Activated T-helper 1 cell treated with anti-CD3 and anti-CD28 coated beads, Interleukin-2, amount 50 U/mL, for 16 hours (primary cell): ENCODE measurements at places on chromosomes 5 and 9.

- no peak for DNase-seq
Observed at GRCh38 chr5:93998951-93999455, 257.6 kb upstream of the POU5F2 start.

DNA sequence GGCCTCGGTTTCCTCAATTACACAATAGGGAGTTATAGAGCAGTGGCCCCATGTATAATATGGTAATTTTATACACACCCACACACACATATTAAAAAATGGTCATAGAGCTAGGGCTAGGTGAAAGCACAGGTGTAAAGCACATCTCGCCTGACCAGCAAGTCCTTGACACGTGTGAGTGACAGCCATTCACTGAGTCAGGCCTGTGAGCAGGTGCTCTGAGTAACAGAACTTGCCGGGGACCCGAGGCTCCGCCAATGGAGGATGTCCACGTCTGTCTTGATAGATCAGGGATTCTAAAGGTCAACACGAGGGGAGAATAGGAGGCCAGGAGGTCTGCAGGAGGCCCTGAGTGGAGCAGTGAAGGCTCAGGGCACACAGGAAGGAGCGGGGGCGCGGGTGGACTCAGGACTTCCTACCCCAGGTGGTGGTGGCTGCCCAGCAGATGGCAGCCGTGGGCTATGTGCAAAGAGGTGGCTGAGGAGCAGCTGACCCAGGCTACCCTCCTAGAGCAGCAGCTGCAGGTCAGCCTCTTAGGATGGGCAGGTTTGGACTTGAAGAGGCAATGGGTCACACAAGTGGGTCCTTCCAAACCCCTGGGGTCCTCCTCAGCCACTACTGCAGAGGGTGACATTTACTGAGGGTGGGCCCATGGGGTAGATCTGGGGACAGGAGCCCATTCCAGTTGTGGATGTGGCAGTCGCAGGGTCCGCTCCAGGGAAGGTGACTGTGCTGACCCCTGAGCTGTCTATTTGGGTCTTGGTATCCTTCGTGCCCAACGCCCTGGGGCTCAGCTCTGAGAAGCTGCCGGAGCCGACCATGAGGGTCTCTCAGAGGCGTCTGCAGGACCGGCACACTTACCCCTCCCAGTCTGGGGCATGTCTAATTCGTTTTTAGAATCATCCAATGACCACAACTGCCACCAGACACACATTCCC lies 45.9 kb downstream of the PRRT1B start:
- DNase-seq: peak; percentile 48

DNA sequence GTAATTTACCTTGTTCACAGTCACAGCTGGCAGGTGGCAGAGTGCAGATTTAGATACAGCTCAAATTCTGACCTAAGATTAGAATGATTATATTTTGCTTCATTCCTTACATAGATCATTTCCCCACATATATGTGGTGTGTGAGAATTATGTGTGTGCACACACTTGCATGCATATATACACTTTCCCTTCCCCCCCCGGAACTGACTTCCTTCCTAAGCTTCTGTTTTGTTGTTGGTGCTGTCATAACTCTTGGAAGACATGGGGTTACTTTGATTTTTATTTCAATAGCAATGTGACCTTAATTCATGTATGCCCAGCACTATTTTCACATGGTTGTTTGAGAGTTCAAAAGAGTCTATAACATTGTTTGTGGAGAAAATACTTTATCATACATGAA lies 112.8 kb downstream of the CMYA5 start:
- no peak for DNase-seq

DNA sequence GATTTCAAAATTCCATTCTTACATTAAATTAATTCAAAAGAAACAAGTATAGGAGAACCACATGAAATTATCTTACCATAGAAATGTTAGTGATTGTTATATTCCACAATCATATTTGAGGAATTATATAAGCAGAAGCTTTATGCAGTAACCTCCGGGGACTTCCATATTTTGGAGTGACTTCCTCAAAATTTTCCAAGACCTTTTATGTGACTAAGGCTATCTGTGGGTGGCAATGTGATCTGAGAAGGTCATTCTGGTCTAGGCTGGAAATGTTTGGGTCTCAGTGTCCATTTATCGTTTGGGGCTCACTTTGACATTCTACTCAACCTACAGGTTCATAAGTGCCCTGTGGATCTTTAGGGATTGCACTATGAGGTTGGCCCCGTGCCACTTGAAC lies 776.6 kb downstream of the CDH12 start:
- DNase-seq: no peak

- no peak for DNase-seq
Observed at GRCh38 chr5:98813755-98814154, 40.3 kb downstream of the RGMB start.

- no peak for DNase-seq
Observed at GRCh38 chr5:123868881-123869280, 356.9 kb downstream of the CSNK1G3 start.

- no peak for DNase-seq
Observed at GRCh38 chr9:61665829-61666228, 476.0 kb downstream of the SPATA31A7 start.

DNA sequence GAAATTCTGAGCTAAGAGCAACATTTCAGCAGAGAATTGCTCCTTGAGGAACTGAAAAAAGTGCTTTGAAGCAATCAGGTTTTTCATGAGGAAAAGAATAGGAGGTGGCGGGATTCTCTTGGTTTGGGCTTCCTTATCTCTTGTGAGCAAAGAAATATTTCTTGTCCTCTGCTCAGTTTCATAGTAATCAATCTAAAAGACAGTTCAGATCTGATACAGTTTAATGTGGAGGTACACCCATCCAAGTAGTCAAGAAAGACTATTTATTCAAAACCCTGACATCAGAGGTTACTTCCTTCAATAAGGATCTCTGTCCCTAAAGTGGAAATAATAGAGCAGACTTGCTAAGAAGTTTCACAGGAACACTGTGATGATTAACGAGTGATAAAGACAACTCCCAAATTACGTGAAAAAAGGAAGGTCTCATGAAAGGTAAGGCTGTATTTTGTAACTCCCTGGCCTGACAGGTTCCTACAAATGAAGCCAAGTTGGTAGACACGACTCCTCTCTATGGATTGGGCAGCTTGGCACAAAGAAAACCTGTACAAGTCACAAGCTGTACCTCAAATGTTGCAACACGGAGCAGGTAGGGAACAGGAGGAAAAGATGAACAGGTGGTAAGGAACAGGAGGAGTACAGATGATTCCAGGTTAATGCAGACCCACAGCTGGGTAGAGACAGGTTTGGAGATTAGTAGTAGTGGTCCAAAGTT lies 94.1 kb downstream of the SUSD1 start:
- DNase-seq: no peak

DNA sequence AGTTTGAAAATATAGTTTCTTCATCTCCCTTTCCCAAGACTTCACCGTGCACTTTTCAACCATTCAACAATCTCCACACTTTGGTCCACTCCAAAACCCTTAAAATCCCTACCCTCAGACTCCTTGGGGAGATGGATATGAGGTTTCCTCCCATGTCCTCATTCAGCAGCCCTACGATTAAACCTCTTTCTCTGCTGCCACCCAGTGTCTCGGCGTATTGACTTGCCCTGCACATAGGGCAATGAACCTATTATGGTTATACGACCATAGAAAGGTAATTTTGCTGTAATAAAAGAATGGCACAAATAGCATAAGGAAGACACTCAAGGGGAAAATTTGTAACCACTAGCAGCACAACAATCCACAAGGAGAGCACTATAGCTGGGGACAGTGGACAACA lies 803.5 kb downstream of the TLE1 start:
- DNase-seq: no peak

DNA sequence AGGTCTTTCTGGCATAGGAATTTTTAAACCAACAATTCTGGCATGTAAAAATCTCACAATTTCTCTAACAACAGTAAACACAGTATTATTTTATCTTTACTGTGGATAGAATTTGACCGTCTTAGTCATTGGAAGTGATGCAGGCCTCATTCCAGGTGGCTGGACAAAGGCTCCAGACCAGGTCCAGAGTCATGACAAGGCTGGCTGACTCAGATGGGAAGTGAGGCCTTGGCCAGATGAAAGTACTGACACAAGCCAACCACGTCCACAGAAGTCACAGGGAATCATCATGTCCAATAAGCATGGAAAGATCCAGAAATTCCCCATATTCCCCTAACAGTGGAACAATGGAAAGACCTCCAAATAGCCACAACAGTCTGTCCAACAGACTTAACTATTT lies 12.4 kb downstream of the SPOCK1 start:
- DNase-seq: no peak

GRCh38 chr5:137890845-137891244 lies 1.6 kb downstream of the PKD2L2 start:
- DNase-seq: no peak

DNA sequence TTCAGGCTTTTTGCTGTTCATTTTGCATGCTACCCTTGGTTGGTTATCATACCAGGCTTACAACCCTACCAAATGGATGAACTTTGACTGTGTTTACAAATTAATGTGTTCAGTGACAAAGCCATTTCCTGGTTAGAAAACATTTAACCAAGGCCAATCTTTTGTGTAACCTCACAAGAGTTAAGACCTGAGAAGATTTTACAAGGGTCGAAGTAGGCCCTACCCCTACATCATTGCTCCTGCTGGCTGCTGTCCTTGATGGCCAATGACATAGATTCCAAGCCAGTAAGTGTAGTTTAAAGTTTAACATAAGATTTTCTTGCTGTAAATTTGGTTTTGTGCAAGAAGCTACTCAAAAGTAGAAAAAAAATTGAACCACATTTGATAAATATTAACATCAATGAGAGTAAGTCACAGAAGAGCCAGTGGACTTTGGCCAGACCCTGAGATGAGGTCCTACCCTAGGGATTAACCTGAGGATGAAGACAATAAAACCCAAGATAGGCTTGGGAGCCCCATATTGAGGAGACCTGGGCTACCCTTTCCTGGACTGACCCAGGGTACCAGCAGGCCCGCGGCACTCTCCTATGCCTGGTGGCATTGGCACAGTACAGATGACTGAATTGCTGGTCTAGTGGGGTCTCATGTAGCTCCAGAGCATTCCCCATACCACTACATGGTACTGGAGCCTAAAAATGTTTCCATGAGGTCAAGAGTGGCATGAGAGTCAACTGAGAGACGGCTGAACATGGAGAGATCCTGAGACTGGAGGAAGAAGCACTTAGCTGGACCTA lies 8.3 kb downstream of the C1QTNF3 start:
- no peak for DNase-seq

DNA sequence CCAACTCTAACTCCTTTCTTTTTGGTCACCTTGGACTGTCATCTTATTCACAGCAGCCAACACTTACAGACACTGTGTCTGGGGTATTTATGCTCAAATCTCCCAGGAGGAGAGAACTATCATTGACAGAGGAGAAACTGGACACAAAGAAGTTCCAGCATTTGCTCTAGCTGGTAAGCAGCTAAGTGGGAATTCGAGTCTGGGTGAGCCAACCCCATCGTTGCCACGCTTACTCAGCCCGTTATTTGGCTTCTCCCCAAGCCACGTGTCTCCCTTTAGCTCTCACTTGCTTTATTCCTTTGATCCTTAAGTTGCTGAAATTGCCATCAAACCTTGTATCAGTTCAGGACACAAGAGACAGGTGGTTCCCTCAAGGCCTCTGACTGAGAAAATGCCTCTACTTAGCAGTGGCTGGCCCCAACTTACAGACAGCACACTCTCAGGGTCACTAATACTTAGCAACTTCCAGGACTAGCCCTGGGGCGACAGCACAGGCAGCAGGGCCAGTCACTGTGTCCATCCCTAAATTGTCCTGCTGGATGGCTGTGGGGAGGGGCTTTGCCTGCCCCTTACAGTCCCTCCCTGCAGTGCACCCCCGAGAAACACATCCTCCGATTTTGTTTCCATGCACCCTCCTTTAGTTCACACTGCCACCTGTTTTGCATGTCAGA lies 1.4 kb downstream of the SLC36A2 start:
- DNase-seq: no peak

DNA sequence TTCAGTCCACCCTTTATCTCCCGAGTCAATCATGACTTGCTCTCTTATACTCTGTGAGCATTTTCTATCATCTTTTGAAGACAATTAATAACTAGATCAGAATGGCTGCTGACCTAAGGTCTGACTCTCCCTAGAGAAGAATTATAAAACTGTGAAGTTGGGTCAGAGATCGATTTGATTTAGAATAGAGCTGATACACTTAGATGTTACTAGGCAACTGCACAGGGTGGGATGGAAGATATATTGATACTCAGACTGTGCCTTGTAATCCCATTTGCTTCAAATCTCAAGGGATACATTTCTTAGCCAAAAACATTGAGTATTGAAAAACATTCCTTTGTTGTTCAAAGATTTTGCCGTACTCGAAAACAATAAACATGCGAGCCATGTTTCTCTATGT lies 106.0 kb upstream of the NMUR2 start:
- DNase-seq: no peak

DNA sequence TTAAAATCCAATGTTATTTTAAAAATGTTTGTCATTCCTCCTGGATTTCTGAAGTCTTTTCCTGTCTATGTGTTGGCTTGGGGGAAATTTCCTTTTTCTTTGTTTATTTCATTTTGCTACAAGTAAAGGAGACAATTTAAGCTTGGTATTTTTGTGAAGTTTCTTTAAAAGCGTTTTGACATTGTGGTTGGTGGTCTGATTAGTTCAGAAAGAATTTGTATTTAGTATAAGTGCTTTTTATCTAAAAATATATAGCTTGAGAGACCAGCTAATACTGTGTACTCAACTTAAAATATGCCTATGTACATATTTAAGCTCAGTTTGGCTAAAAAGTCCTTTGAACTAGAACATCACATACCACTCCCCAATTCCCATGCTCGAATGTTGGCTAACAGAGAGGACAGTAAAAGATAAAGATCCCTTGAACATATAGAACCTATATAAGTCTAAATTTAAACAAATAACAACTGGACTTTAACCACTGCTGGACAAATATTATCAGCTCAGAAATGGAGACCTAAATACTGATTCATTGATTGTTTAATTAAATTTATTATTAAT lies 237.6 kb downstream of the TLE4 start:
- no peak for DNase-seq

GRCh38 chr5:131622633-131623032 lies 12.4 kb downstream of the RAPGEF6 start:
- no peak for DNase-seq

DNA sequence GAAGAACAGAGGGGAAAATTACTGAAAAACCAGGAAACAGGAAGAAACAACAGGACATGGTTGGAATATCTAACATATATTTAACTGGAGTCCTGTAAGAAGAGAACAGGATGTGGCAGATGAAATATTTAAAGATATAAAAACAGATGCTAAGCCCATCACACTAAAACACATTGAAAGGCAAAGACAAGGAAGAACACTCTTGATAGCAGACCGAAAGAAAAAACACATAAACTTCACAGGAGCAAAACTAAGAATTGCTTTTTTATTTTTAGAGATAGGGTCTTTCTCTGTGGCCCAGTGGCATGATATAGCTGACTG lies 324.4 kb upstream of the ARRDC3 start:
- no peak for DNase-seq

- no peak for DNase-seq
Observed at GRCh38 chr9:3906437-3907213, 380.8 kb upstream of the RFX3 start.
